ENCODE measurements at places on chromosomes 13 and 19.

- no peak for DNase-seq
Measured at GRCh38 chr13:91167706-91168385, 179.6 kb upstream of the MIR17HG start.

DNA sequence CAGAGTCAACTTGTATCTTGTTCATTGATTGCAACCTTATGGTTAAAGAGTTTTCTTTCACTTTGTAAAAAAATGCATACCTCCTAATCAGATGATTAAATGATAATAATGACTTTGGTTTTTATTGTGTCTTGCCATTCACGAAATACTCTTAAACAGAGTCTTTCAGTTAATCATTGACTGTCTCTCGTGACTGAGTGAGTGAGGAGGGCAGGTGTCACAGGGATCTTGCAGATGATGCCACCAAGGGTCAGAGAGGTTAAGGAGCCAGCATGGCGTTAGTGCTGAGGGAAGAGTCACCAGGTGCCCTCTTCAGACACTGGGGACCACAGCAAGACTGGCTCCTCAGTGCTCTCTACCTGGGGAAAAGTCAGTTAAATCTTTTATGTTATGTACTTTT lies 8.0 kb downstream of the GPATCH1 start:
- DNase-seq: no peak

DNA sequence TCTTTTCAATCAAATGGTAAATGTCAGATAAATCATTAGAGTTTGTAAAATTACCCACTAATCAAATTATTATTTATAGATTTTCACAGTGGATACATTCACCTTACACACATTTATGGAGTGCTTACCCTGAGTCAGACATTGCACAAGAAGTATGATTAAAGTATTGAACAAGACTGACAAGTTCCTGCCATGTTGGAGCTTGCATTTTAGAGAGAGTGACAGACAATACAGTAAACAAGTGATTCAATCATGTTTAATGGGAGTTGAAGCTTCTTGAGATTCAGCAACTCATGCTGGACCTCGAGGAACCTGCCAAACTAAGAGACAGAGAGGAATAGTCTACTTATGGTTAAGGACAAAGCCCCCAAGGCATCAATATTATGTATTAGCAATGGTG lies 487.8 kb downstream of the PCDH17 start:
- DNase-seq: no peak

DNA sequence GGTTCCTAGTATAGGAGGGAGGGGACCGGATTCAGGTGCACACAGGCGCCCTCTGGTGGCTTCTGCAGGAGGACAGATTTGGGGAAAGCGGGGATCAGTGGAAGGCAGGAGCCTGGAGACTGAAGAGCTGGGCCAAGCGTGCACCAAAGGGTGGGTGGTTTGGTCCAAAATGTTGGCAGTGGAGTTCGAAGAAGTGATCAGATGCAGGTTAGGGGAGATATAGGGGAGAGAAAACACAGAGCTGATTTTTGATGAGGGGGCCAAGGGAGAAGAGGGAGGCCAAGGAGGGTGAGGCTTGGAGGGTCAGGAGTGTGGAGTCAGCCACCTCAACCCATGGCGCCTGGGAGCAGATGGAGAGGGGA lies 6.8 kb upstream of the CARM1 start:
- peak; percentile 54 for DNase-seq

GRCh38 chr19:55247621-55248099 lies 11.2 kb downstream of the PPP6R1 start:
- peak; percentile 37 for DNase-seq

DNA sequence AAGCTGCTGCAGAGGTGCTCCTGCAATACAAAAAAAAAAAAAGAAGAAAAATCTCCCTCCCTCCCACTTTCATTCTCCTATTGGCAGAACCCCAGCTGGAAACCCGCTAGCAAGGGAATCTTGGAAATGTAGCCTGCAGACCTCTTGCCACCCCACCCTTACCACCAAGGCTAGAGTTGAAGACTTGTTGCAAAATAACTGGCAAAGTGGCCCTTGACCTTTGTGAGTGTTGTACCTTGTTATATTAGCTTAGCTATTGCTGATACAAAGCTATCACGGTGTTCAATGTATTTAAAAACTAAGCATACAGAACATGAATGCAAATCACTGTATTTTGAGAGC lies 57.5 kb upstream of the KCTD4 start:
- DNase-seq: peak; percentile 58

DNA sequence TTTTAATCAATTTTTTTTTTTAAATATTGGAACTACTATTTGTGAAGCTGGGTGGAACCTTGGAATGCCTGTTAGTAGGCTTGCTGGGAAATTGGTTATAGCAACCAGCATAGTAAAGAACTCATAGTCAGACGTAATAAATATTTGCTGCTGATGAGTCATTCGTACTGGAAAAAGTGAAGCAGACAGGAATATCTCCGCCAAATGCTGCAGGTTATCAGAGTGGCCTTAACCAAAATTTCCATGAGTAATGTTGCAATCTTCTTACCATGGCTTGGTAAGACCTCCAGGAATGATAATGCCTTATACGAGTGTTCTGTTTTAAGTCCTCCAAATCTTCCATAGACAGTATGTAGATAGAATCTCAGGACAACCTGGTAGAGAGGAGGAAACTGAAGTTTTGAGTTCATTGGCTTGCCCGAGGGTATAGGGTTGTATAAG lies 34.2 kb downstream of the MBNL2 start:
- DNase-seq: peak; percentile 90

- no peak for DNase-seq
Measured at GRCh38 chr19:30896554-30896953, 452.7 kb downstream of the TSHZ3 start.

GRCh38 chr19:33810821-33811220 lies 14.2 kb downstream of the KCTD15 start:
- DNase-seq: no peak

DNA sequence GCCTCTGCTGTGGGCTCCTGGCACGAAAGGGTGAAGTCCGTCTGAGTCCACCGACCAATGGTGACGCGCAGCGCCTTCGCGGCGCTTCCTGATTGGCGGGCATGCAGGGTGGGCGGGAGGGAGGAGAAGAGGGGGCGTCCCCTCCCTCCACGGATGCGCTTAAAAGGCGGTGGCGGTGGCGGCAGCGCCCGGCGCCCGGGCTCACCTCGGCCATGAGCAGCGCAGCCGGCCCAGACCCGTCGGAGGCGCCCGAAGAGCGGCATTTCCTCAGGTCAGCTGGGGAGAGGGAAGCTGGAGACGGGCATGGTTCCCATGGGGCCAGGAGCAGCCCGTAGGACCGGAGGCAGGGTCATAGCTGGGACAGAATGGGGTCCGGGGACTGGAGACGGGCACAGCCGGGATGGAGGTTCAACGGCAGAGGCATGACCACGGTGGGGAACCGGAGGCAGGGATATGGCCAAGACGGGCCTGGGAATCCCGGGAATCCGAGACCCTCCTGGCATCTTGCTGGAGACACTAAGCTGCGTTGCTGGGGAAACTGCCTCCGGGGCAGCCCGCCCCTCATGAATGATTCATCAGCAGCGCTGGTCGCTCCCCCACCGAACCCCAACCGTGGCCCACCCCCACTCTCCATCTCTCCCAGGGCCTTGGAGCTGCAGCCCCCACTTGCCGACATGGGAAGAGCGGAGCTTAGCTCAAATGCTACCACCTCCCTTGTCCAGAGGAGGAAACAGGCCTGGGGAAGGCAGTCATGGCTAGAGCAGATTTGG lies at the start of gene YJEFN3:
TSS of gene YJEFN3 (plus strand) at position 191 of the 770 bp plus-strand sequence. CDS start at position 213, 22 bp downstream.
- DNase-seq: no peak

GRCh38 chr13:29294821-29295220 lies 300.7 kb downstream of the SLC7A1 start:
- DNase-seq: no peak

DNA sequence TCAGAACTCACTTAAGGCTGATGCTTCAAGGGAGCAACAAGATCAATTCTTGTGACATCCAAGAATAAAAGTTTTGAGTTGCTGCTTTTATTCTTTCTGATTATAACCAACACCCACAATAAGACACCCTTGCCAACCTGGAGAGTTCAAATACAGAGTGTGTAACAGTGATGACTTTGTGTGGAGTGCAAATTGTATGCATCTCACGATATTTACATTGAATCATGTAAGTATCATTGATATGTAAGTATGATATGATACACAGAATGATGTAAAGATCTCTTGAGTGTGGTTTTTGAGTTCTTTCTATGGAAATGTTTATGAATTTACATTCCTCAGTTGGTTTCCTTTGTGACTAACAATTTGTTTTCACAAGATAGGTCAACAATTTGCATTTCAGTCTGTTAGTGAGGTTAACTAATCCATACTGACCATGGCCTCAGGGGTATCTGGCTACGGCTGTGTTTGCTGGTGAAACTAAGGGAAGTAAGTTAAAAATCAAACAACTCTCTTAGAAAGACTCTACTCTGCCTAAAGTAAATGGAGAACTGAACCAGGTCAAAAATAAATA lies 12.4 kb downstream of the LHFPL6 start:
- DNase-seq: peak; percentile 30

GRCh38 chr13:42418184-42418583 lies 146.2 kb downstream of the AKAP11 start:
- DNase-seq: no peak

DNA sequence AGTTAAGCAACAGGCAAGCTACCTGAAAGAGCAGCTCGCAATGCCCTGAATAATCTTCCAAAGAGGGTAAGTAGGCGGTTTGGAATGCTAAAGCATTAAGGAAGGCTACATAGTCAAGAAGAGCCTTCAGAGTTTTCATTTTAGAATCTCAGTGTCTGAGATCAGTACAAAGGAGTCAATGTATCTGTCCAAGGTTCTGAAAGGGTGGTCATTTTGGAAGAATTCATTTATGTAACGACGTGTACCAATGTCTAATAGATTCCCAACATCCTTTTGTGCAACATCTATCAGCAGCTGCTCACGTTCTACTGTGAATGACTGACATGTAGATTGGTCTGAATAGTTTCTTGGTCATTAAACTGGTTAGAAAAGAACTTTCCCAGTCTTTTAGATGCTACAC lies 15.2 kb downstream of the ZNF665 start:
- DNase-seq: no peak

DNA sequence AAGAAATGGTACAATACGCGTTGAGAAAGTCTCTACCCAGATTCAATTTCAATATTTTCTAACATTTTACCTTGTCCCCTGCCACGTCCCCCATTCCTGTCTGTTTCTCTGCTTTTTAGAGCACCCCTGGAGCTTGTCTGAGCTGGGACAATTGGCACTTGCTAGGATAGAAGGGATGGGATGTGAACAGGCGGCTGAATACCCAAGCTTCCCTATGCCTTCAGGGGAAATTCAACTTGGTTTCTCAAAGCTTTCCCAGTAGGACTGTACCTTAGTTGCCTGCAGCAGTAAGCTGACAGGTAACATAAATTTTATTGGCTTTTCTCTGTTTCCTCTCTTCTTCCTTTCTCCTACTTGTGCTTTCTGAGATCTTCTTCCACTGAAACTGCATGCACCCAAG lies 1663.3 kb downstream of the EFNB2 start:
- DNase-seq: no peak

GRCh38 chr13:65378484-65378883 lies 1851.7 kb downstream of the PCDH9 start:
- DNase-seq: no peak

- no peak for DNase-seq
Measured at GRCh38 chr13:23966221-23966690, 69.0 kb upstream of the C1QTNF9B start.

DNA sequence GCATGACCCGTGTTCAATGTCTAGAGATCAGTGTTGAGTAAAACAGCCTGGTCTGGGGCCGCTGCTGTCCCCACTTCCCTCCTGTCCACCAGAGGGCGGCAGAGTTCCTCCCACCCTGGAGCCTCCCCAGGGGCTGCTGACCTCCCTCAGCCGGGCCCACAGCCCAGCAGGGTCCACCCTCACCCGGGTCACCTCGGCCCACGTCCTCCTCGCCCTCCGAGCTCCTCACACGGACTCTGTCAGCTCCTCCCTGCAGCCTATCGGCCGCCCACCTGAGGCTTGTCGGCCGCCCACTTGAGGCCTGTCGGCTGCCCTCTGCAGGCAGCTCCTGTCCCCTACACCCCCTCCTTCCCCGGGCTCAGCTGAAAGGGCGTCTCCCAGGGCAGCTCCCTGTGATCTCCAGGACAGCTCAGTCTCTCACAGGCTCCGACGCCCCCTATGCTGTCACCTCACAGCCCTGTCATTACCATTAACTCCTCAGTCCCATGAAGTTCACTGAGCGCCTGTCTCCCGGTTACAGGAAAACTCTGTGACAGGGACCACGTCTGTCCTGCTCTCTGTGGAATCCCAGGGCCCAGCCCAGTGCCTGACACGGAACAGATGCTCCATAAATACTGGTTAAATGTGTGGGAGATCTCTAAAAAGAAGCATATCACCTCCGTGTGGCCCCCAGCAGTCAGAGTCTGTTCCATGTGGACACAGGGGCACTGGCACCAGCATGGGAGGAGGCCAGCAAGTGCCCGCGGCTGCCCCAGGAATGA lies 1.5 kb upstream of the CEACAM5 start:
- DNase-seq: no peak

DNA sequence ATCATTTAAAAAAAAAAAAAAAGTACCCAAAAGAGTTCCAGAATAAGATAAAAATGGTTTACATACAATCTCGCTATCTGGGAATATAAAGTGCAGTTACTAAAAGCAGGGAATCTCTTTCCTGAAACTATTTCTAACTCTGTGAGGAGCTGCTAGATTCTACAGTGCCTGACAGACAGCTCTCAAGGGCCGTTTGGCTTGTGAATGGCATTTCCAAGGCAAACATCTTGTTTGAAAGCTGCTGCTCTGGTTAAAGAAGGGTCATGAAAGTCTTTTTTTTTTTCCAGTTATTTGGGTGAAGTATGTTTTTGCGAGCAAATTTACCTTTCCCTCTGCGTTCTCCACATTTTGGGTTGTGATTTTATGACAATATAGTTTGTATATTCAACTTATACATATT lies 29.0 kb upstream of the CEACAM21 start:
- no peak for DNase-seq

- DNase-seq: no peak
Measured at GRCh38 chr19:34171539-34171876, 796 bp upstream of the LSM14A start.

- peak; percentile 10 for DNase-seq
Measured at GRCh38 chr13:42592915-42593900, 19.3 kb downstream of the TNFSF11 start.

DNA sequence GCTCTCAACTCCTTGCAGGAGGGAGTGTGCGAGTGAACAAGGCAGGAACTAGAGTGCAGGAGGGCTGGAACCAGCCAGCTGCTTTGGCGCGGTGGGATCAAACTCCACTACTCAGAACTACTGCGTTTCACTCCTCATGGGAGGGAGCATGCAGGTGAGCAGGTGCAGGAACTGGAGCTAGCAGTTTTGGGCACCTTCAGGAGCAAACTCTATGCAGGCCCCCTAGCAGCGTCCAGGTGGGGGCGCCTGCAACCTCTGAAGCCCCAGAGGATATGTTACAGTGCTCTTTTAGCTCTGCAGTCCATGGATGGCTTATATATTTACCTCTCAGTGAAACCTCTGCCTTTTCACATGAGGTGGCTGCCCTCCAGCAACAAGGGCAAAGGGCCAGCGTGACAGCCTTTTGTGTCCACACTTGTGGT lies 1303.4 kb downstream of the PCDH9 start:
- peak; percentile 40 for DNase-seq

- DNase-seq: no peak
Measured at GRCh38 chr19:18761531-18762110, 29.5 kb downstream of the COMP start.

All from renal cortical epithelial cell (primary cell).